ENCODE measurements at places on chromosomes 1 and 21. TPM values are rescaled to one million over a fixed set of nuclear protein-coding genes. Genes with fewer than 3 reads are reported as not detected.

Gene TMIGD3
- total RNA-seq: 4.7 TPM

GRCh38 chr1:164659621-164660411 lies 100.8 kb downstream of the PBX1 start:
- no peak for DNase-seq

GRCh38 chr1:2623571-2624337 lies 9.1 kb downstream of the MMEL1 start:
- no peak for DNase-seq

Gene ZNF648
- total RNA-seq: not detected

GRCh38 chr1:61425040-61425439 lies 299.9 kb downstream of the TM2D1 start:
- DNase-seq: no peak
